ENCODE measurements at places on chromosomes 11 and 22. TPM values are rescaled to one million over a fixed set of nuclear protein-coding genes. Genes with fewer than 3 reads are reported as not detected.

The FOLR1 gene
- polyA plus RNA-seq: not detected

The EPS8L2 gene
- polyA plus RNA-seq: 5.2 TPM

GRCh38 chr11:116962108-116962507, 124.7 kb upstream of the APOA1 start:
- no peak overlapping the region for H3K27ac ChIP-seq
- H3K27me3 ChIP-seq: no peaks in the 10 kb centered on the region
- peaks cover 6% of the 10 kb centered on the region for H3K4me1 ChIP-seq
- no peaks in the 10 kb centered on the region for H3K36me3 ChIP-seq

DNA sequence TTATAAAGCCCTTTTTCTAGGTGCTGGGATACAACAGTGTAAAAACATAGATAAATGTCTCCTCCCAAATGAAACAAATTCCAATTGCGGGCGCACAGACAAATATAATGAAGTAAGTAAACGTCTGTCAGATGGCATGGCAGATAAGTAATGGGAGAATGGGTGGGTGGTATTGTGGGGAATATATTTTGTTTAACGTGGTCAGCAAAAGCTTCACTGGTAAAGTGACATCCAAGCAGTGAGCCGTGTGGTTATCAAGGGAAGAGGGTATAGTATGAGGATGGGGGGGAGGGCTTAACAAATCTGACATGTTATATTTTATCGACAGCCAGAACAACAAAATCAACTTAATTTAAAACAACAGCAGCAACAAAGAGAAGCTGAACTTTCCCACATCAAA, 1.2 kb downstream of the SVIP start:
- H3K4me3 ChIP-seq: peak overlapping the region; percentile 99
- H3K27ac ChIP-seq: peak overlapping the region; percentile 86
- no peaks in the 10 kb centered on the region for H3K27me3 ChIP-seq
- H3K36me3 ChIP-seq: peaks cover 7% of the 10 kb centered on the region

DNA sequence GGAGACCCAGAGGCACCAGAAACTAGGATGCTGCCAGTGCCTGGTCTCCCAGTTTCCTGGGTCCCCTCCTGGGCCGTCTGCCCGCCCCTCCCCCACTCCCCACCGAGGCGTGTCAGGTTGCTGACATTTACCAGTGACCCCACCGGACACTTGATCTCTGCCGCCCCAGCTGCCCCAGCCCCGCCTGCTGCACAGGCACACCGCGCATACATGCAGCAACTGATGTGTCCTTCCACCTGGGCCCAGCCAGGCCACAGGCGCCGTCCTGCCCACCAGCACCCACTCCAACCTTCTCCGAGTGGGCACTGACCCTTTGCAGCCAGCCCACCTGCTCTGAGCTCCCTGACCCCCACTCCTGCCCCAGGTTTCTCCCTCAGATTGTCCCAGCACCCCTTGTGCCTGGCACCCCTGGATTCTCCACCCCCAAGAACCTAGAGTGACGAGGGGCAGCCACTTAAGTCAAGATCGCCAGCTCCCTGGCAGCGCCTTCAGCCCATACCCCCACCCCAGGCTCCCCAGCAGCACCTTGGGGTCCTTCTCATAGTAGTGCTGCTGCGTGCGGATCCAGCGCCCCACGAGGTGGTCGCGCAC, 548 bp downstream of the PYGM start:
- DNase-seq: no peak
- H3K4me3 ChIP-seq: no peak overlapping the region
- no peak overlapping the region for H3K27ac ChIP-seq
- H3K27me3 ChIP-seq: no peaks in the 10 kb centered on the region
- H3K4me1 ChIP-seq: peaks cover 16% of the 10 kb centered on the region
